HAP-1 (cell line): ENCODE measurements at places on chromosomes 16 and 17.
A peak's percentile ranks its signal among the peaks of the same experiment; 100 is the strongest.

DNA sequence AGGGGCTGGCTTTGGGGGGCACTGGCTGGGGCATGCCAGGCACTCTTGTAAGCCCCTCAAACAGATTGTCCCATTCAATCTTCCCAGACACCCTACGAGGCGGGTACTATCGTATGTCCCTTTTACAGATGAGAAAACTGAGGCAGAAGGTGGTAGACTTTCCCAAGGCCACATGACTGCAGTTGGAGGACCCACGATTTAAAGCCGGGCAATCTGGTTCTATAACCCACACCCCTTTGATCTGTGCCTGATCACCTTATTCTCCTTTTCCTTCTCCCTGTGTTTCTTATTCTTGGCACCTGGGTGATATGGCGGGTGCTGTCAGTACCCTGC, 146.3 kb upstream of the IRX3 start:
- DNase-seq: no peak

DNA sequence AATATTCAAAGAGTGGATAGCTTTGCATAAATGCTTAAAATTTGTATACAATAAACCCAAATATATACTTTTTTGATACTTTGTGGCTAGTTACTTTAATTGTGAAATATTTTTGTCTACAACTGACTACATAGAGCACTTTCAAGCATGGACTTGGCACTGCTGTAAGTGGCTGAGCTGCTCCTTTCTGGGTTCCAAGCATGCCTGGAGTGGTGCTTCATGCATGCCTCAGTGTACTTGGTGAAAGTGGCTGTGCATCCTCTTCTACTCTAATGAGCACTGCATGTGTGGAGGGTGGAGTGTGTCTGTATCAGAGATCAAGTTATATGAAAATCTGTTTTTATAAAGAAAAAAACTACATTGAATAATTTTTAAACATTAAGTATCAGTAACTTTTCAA, 94.1 kb downstream of the OMG start:
- no peak for DNase-seq

DNA sequence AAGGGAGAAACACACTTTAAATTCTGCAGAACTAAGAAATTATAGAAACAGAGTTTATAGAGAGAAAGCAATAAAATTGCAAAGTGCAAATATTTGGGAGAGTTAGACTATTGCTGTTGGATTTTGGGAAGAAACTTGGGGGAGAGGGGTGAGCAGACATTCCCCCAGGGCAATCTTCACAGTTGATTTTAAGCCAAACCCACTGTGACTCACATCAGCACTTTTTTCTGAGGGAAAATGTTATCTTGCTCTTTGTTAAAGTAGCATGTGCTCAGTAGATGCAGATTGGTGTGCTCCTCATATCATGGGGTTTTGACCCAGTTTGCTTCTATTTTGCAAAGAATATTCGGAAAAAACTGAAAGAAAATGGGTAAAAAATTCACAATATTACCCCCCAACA, 367.6 kb downstream of the CDH11 start:
- no peak for DNase-seq

GRCh38 chr17:13741744-13742143, 140.0 kb upstream of the HS3ST3A1 start:
- DNase-seq: no peak

- DNase-seq: no peak
These were observed 106.5 kb upstream of the COX10 start for GRCh38 chr17:13962716-13963240.

- no peak for DNase-seq
These were observed 89.3 kb downstream of the SMG6 start for GRCh38 chr17:2214047-2214928.

- peak; percentile 38 for DNase-seq
These were observed 105.4 kb downstream of the TRIM37 start for GRCh38 chr17:59001158-59001814.

DNA sequence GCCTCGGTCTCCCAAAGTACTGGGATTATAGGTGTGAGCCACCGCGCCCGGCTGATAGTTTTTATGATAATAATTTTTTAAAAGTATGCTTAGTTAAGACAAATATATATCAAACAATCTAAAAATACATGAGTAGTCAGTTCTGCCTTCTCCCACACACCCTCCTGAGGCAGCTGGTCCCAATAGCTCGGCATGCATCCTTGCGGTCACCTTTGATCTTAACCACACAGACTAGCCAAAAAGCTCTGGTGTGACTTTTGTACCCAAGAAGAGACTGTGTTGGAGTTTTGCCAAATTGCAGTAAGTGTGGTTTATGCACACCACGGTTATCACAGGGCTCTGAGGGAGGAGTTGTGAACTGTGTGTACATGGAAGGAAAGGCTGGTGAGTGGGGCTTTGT, 25.6 kb downstream of the ATP6V0A1 start:
- DNase-seq: no peak

DNA sequence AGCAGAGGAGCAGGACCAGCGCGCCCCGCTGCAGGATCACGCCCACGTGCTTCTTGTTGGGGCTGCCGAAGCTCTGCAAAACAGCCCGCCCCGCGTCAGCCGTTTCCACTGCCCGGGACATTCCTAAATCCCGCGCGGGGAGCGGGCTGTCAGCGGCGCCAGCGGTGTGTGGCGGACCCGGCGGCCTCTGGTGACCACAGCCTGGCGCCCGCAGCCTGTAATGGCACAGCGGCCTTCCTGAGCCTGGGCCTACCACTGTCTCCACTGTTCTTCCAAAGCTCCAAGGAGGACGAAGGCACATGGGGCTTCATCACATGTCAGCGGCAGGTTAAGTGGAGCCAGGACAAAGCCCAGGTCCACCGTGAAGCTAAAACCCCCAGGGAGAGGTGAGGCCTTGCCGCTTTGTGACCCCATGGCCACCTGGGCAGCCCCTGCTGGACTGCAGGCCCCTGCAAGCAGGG, 2.5 kb downstream of the SLC47A2 start:
- no peak for DNase-seq

GRCh38 chr17:79977161-79977631, 58.5 kb downstream of the TBC1D16 start:
- no peak for DNase-seq

DNA sequence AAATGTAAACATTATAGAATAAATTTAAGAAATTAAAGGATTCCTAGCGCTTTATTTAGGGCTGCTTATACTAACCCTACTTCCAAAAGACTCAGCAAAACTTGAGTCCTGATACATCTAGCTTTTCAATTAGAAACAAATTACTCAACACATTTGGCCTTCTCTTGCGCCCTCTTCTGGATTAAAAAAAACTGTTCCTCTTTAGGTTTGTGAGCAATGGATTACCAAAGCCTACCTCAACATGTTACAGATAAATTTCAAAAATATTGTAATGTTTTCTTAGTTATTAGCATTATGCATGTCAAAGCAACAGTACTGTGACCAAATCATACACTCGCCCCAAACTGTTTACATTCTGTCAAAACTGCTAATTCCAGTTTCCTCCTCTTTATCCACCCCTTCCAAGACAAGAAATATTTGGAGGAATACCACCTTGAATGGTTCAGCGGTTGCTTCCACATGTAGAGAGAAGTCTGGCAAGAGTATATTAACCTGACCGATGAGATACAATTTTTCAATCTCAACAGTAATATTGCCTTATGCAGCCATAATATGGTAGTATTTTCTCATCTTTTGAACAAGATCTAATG, 2.7 kb downstream of the NUFIP2 start:
- DNase-seq: peak; percentile 66

DNA sequence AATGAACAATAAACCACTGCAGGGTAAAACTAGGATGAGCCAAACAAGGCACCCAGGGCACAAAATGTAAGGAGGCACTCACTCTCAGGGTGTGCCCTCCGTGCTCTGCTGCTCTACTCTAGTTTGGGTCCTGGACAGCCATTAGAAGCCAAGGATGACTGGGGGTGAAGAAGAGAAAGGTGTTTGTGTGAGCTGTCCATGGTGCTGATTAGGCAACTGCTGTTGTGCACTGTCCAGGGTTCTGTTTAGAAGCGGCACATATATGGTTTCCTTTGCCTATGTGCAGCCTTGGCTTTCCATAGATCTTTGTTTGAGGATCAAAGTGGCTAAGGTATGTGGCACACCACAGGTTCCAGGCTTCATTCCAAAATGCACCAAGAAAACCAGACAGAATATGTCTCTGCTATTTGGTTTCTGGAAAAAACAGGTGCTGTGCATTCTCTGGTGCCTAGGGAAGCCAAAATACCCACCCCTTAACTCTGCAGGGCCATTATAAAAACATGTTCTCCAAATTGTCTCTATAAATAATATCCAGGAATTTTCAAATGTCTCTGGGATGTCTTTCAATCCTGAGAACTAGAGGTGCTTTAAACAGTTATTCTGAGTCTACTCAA, 123.5 kb downstream of the CBLN1 start:
- peak; percentile 55 for DNase-seq

GRCh38 chr16:85514598-85515318, 98.4 kb upstream of the GSE1 start:
- DNase-seq: no peak

DNA sequence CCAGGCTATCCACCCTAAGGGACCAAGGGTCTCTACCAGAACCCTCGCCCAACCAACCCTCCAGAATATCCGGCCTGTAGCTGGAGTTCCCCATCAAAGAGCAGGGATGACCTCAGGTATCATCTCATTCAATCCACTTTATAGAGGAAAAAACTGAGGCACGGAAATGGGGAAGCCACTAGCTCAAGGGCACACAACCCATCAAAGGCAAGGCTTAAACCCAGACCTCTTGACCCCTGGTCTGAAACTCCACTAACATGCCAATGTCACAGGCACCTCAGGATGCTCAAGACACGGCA, 1.6 kb downstream of the TBC1D10B start:
- DNase-seq: no peak

DNA sequence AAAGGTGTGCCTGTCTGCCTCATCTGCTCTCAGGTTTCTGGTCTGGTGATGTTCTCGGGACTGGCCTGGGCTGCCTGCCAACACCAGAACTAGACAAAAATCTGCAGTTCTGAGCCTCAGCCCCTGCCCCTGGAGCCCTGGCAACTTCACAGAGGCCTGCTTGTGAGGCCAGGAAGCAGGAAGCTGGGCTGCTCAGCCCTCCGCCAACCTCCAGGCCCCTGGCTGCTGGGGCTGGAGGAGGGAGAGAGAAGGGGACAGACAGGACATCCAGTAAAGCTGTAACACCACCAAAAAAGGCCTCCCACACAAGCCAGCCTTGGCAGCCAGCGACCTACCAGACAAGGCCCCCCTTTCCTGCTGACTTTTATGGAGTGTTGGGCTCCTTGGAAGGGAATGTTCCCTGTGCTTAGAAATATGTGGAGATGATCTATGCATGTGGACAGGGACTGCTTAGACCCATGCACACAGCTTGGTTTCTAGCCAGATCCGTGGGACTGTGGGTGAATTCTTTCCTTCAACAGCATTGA, 157.6 kb downstream of the XYLT1 start:
- no peak for DNase-seq

GRCh38 chr17:71600137-71600789, 520.6 kb upstream of the SOX9 start:
- DNase-seq: no peak

- DNase-seq: no peak
These were observed 11.2 kb downstream of the HAGH start for GRCh38 chr16:1815461-1815860.

DNA sequence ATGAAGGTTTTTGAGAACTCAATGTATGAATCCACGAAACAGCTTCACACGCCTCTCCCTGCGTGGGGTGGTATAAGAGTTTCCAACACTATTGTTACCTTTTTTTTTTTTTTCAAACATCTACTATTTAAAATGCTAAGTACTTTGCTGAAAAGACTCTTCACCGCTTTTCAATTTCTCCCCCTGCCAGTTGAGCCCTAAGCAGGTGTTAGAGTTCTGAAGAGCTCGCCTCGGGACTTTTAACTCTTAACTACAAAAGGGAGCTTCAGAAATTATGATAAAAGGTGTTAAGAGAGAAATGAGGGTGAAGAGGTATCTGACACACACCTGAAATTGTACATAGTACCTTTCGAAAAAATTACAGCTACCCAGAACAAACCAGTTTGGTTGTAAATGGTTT, 20.9 kb upstream of the PSMD7 start:
- DNase-seq: no peak

DNA sequence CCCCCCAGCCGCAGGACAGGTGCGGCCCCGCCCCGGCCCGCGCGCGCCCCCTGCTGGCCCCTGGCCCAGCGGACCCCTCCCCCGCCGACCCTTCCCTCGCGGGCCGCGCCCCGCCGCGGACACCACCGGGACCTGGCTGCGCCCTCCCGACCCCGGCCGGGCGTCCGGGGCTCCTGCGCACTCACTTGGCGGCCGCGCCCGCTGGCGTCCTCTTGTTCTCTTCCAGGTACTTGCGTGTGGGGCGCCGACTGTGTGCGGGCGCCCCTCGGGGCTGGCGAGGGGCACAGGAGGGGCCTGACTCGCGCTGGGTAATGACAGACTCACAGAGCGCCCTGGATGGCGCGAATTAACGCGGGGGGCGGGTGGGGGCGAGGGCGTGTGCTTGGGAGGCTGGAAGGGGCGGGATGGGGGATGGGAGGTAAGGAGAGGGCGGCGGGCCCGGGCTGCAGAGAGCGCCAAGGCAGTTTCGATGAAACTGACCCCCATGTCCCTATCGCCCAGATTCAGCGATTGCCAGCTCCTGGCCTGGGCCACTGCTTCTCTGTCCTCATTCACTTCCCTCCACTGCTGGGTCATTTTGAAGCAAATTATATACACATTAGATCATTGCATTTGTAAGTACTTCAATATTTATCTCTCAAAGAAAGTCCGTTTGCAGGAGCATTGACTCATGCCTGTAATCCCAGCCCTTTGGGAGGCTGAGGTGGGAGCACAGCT, 445 bp upstream of the DBNDD1 start:
- DNase-seq: peak; percentile 81

DNA sequence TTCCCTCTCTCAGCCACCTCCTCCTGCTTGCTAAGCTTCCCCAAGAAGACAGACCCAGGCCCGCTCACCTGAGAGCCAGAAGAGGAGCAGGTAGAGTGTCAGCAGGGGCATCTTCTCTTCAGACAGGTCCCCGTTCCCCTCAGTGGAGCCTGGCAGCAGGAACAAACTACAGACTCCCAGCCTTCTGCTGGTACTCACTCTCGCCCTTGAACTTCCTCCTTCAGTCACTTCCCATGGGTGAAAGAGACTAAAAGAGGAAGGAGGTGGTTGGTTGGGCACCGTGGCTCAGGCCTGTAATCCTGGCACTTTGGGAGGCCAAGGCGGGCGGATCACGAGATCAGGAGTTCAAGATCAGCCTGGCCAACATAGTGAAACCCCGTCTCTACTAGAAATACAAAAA, at the start of gene CD300LF:
Gene CD300LF (minus strand): TSS at position 168 of the 400 bp plus-strand sequence. CDS start 57 bp downstream, at position 111.
- no peak for DNase-seq

- no peak for DNase-seq
These were observed 184.4 kb upstream of the CACNG5 start for GRCh38 chr17:66650544-66650877.

DNA sequence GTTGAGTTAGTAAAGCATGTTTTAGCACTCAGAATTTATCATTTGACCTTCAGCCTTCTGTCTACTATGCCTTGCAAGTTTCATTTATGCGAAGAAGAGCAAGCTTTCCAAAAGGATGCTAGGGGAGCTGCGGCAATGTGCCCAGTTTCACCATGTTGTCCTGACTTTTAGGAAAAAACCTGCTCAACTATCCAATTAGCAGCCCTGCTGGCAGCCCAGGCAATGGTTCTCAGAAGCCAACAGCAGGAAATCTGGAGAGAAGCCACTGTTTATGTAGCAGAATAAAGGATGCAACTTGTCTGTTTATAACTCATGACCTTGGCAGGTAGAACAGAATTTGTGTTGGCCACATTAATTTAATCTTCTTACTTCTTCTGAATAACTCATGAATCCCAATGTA, 230.8 kb downstream of the ABCC12 start:
- DNase-seq: no peak

GRCh38 chr16:79845033-79845733, 244.6 kb upstream of the MAF start:
- no peak for DNase-seq

- no peak for DNase-seq
These were observed 3.9 kb downstream of the TELO2 start for GRCh38 chr16:1497014-1497598.

- no peak for DNase-seq
These were observed 398.5 kb upstream of the DYNLRB2 start for GRCh38 chr16:80142281-80142680.
